ENCODE measurements at places on chromosomes 12 and 14.

GRCh38 chr12:2622460-2622859, 172.3 kb upstream of the FKBP4 start:
- no peak for DNase-seq

- DNase-seq, result no peak
Measured at GRCh38 chr12:27571463-27571862, 47.5 kb downstream of the PPFIBP1 start.

GRCh38 chr14:23284654-23285529, 1.0 kb downstream of the HOMEZ start:
- DNase-seq, result peak; percentile 15

DNA sequence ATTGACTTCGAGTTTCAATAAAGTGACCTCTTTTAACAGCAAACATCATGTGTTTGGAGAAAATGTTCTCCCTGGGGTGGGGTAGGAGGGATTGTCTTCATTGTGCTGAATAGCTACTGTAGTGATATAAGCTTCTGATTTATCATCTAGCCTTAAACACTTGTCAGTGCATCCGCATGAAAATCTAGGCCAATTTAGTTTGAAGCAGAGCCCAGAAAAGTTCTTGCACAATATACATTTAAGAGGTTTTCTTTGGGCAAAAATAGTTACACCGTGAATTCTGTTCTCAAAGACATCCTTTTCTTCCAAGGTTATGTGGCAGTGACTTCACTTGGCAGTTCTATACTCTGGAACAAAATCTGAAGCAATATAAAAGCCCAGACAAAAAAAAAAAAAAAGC, 136.0 kb upstream of the IFNG-AS1 start:
- DNase-seq, result no peak

All from HT-29 (cell line).